ENCODE measurements at places on chromosomes 3 and 15.

GRCh38 chr3:152428577-152428976 lies 159.8 kb downstream of the MBNL1 start:
- DNase-seq, result no peak

DNA sequence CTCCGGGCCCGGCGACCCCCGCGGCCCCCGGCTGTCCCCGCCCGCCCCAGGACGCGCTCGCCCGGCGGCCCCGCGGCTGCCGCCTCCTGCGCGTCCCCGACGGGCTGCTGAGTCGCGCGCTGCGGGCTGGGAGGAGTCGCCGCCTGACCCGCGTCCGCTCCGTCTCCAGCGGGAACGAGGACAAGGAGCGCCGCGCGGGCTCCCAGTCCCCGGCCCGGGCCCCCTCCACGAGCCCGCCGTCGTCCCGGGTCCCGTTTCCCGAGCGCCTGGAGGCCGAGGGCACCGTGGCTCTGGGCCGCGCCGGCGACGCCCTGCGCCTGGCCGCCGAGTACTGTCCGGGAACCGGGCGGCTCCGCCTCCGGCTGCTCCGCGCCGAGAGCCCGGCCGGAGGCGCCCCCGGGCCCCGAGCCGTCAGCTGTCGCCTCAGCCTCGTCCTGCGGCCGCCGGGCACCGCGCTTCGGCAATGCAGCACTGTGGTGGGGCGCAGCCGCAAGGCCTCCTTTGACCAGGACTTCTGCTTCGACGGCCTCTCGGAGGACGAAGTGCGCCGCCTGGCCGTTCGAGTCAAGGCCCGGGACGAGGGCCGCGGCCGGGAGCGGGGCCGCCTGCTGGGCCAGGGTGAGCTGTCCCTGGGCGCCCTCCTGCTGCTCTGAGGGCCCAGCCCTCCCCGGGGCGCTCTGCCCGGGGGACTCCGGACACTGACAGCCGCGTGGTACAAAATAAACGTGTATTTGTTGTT lies 1.5 kb downstream of the C2CD4A start:
- no peak for DNase-seq

DNA sequence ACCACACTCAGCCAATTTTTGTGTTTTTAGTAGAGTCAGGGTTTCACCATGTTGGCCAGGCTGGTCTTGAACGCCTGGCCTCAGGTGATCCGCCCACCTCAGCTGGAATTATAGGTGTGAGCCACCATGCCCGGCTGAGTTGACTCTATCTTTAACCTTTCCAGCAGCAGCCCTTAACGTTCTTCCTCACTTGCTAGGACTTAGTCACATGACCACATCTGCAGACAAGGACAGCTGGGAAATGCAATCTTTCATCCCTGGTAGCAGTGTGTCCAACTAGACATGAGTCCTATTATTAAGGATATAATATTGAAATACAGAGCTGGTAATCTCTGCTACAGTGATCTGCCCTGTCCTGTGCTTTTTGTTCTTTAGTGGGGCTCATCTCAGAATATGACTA lies 18.0 kb downstream of the LCMT2 start:
- no peak for DNase-seq

DNA sequence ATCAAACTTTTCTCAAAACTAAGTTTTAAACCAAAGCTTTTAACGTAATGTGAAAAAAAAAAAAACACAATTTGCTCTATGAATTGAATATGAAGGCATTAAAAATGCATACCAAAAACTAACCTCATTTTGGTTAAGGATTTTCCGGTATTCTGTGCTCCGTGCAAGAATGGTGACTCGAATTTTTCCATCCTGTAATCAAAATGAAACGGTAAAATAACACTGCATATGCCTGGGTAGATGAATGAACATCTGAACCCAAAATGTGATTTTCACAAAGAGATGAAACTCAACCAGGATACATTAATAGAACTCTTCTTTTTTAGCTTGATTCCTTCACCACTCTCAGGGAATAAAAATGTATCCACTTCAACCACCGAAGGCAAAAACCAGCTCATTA lies 26.2 kb downstream of the EOGT start:
- DNase-seq, result no peak

DNA sequence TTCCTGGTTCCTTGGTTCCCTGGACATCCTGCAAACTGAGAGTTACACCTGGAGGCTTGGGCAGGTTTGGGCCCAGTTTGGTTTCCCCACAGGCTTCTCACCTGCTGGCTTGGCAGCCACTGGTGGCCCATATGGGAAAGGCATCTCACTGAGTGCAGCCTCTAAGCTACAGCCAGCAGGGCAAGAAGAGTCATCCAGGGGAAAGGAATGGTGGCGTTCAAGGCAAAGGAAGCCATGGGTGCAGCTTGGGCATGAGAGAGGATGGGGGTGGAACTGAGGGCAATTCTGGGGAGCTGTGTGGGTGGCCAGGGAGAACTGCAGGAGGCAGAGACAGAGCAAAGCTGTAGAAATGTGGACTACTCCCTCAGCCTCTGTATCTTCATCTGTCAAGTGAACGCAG lies 106.4 kb downstream of the EPHB1 start:
- no peak for DNase-seq

DNA sequence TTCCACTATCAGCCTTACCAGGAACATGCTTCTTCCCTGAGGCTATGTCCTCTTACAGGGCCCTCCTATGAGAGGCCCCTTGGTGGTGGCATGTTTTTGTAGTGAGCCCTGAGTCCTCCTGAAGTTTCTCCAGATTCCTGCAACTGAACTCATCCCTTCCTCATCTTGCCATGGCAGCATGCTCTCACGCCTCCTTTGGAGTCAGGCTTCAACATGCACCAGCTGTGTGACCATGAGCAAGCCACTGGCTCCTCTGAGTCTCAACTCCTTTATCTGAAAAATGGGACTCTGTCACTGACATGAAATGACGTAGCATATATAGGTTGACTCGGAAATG lies 216.3 kb upstream of the TLE3 start:
- DNase-seq, result no peak

DNA sequence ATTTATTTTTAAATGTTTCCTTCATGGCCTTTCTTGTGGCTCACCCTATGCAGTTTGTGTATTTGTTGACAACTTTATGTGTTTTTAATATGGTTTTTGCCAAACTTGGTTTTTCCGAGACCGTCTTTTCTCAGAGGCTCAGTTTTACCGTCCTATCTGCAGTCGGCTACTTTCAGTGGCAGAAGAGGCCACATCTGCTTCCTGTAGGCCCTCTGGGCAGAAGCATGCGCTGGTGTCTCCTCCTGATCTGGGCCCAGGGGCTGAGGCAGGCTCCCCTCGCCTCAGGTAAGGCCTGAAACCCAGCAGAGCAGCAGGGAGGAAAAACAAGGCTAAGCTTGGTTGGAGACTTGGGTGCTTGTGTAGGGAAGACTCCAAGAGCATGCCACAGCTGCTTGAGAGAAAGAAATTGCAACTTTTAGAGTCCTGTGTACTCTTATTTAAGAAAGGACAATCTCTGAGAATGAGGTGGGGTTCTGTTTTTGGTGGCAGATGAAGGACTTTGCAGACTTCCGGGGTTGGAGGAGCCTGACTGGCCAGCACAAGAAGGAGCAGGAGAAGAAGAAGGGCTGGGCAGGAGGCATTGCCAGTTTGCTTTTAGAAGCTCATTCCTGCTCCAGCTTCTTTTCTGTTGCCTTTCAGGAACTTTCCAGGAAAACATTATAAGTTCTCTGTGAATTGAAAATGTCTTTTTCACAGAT lies at the start of gene TIGIT:
Gene TIGIT (plus strand): TSS at position 191 of the 698 bp plus-strand sequence. CDS start 34 bp downstream, at position 225.
- DNase-seq, result no peak

- no peak for DNase-seq
These were observed 5.8 kb downstream of the ST3GAL6 start for GRCh38 chr3:98768961-98769360.

DNA sequence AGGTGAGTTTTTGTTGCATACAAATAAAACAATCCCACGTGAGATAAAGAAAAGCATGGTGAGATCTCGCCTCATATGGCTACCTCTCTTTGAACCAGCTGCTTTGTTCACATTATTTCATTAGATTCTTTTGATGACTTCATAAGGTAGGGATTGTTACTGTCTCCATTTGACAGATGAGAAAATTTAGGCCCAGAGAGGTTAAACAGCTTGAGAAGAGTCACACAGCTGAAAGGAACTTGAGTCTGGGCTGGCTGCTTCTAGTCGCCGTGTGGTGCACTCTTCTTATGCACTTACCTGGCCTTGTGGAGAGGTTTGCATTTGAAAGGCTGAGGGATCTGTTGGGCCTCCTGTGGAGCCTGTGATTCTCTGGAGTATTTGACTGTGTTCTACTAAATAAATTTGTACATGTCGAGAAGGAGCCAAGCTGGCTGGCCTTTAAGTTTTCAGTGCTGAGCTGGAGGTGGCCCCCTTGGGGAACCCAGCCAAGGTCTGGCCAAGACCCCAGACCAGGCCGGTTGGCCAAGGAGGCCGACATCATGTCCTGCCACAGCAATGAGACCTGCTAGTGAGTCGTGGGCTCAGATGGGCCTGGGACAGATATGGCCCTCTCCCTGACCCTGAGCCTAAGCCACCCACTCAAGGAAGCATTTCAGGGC lies 125.1 kb downstream of the SMAD6 start:
- DNase-seq, result no peak

DNA sequence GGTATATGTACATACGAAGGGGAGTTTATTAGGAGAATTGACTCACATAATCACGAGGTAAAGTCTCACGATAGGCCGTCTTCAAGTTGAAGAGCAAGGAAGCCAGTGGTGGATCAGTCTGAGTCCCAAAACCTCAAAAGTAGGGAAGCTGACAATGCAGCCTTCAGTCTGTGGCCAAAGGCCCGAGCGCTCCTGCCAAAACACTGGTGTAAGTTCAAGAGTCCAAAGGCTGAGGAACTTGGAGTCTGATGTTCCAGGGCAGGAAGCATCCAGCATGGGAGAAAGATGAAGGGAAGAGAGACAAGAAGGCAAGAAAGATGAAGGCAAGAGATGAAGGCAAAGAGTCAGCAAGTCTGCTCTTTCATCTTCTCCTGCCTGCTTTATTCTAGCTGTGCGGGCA lies 16.8 kb upstream of the LRRN1 start:
- no peak for DNase-seq

- no peak for DNase-seq
These were observed 277.9 kb downstream of the RPLP1 start for GRCh38 chr15:69730281-69731080.

- DNase-seq, result peak; percentile 81
These were observed 102.5 kb downstream of the AKAP13 start for GRCh38 chr15:85482894-85483293.

DNA sequence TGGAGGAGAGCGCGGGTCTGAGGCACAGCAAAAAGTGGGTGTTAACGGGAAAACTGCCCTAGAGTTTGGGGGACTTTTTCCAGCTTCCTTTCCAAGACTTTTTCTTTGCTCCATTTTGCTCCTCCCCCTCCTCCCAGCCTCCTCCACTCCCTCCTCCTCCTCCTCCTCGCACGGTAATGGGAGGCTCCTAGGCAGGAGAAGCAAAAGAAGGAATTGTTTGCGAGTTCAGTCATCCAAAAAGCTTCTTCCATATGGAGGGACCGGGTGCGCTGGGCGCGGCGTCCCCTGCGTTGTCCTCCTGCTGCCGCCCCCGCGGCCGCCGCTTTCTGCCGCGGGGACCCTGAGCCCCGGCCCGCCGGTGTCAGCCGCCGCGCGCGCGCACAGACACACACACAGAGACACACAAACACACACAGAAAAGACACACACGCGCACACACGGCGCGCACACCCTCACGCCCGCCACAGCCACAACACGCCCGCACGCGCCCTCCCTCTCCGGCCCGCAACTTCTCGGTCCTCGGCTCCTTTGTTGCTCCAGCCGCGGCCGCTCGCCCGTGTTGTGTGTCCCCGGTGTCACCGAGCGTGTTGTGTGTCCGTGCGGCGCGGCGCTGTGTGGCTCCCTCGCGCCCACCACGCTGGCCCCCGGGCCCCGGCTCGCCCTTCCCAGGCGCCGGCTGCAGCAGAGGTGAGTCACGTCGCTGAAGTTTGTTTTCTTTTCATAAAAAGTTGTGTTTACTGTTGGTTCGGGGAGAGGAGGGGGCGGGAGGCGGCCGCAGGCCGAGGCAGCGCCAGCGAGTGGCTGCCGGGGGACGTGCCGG lies at the start of gene BOC:
Gene BOC (plus strand): TSS at position 228 of the 820 bp plus-strand sequence. CDS start 38,246 bp downstream, outside the sequence.
- no peak for DNase-seq

DNA sequence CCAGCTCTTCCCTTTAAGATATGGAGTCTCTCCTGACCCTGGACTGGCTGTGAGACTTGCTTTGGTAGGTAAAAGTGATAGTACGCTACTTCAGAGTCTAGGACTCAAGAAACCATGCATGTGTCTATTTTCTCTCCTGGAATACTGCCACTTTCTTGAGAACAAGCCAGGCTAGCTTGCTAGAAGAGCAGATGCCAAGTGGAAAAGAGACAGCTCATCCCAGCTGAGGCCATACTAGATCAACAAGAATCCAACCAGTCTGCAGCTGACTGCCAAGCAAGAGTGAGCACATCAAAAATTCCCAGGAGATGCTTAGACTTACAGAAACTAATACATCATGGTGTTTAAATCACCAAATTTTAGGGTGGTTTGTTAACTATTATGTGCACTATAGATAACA lies 208.3 kb upstream of the RBMS3 start:
- DNase-seq, result no peak

DNA sequence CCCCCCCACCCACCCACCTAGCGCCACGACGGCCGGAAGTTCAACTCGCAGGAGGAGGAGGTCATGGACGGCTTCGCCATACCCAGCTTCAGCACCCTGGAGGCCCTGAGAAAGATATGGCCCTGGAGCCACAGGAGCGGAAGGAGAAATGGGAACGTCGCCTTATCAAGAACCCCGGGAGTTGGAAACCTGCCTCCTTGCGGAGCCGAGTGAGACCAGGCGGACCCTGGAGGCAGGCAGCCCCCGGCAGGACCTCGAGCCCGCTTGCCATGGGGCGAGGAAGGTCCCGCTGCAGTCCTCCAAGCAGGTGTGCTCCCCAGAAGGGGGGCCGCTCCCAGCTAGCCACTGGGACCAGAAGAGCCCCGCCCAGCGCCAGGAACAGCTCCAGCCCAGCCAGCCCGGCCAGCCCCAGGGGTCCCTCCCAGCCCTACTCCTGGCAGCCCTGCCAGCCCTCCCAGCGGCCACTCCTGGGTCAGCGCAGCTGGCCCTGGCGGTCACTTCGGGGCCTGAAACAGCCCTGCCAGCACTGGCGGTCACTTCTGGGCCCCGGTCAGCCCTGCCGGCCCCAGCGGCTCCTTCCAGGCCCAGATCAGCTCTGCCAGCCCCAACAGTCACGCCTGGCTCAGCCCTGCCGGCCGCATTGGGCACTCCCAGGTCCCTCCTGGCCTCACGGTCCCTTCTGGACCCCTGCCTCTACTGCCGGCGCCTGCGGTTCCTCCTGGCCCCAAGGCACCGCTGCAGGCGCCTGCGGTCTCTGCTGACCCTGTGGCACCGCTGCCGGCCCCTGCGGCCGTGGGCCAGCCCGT lies 10.3 kb upstream of the ROPN1B start:
- no peak for DNase-seq

GRCh38 chr3:27667751-27668150 lies 54.4 kb downstream of the EOMES start:
- DNase-seq, result no peak

- DNase-seq, result no peak
These were observed 39.1 kb downstream of the TKT start for GRCh38 chr3:53216723-53217122.

DNA sequence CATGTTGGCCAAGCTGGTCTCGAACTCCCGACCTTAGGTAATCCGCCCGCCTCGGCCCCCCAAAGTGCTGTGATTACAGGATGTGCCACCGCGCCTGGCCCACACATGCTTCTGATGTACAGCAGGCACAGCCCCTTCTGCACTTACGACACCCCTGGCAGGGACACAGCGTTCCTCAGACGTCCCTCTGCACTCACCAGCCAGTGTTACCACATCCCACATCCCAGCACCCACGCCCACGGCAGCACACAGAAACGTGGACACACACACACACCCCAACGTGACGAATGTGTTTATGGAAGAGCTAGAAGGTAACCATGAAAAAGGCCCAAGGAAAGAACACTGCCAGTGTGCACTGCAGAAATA lies 576 bp upstream of the RPAP1 start:
- DNase-seq, result no peak

- no peak for DNase-seq
These were observed 33.3 kb upstream of the GRAMD1C start for GRCh38 chr3:113805249-113805648.
